Amygdala (tissue), 56 donors: ENCODE measurements at places on chromosomes 5 and 9.
A peak's percentile ranks its signal among the peaks of the same experiment; 100 is the strongest.

DNA sequence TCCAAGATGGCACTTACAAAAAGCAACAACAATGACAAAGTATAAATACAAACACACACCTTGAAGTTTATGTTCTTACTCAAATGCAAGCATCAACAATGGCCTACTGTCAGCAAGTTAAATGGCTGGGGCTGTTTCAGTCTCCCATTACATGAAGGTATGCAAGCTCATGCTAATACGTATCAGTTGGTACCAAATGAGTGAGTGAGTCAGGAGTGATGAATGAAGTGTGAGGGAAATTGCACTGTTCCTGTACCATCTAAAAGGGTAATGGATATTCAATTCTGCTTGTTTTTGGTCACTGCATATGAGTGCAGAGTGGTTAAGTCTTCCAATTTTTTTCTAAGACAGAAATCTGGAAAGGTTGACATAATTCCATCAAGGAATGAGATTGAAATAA is 964.9 kb downstream of the MAT2B start:
- no peak for DNase-seq

GRCh38 chr5:67404256-67405100 is 207.9 kb upstream of the CD180 start:
- no peak for DNase-seq

GRCh38 chr5:118692811-118693342 is 295.5 kb downstream of the DTWD2 start:
- no peak for DNase-seq

DNA sequence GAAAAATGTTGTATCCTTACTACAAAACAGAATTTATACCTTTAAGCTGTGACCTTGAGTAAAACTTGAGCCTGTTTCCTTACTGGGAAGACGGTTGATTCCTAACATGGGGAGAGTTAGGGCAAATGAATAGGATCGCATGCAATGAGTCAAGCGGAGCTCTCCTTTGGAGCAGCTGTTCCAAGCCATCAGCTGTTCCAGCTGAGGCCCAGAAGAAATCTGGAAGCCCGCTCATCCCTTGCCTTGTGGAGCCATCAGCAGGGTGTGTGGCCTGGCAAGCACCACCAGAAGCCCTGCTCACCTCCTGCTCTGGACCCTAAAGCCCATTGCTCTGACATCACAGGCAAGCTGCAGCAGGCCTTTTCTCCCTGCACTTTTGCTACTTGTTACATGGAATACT is 8.0 kb downstream of the KIAA1191 start:
- no peak for DNase-seq

DNA sequence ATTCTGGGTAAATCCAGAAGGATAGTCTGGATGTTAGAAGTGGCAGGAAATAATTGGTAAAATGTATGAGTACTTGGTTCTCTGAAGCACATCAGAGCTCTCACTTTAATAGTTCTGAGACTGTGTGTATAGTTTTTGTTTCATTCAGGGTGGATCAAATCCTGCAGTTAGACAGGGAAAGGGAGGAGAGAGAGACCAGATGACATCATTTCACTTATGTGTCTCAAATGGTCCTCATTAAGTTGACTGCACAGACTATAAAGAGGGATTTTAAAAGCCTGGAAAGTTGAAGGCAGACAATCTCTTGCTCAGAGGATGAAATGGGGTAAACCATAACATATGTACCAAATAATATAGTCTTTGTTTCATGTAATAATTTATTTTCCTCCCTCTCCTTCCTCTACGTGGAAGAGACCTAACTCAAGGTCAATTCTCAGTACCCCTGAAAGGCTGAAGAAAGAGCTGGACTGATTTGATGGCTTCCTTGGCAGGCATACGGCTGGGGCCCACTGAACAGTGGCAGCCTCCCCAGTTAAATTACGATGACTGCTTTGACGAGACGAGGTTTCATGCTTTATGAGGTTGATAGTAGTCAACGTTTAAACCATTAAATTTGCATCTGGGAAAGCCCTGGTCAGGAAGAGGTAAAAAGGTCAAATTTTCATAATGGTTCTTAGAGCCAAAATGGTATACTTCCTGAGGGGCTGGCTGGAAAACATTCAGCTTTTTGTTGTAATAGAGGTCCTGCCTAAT is 395.1 kb upstream of the RPS23 start:
- DNase-seq: no peak

DNA sequence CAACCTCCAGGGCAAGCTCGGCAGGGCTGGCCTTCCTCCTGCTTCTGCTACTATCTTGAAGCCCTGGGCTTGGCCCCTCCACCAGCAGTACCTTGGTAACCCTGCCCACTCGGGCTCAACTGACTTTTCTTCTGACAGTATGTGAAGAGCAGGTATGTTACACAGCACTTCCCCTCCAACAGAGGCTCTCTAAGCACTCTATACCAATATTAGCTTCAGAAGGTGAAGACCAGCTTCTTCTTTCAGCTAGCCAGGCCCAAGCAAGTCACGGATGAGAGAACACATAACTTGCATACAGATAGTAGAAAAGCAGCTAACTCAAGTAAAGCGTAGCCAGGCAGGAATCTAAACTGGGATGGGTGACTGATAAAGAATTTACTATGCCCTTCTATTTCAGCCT is 64.3 kb downstream of the FEM1C start:
- no peak for DNase-seq

DNA sequence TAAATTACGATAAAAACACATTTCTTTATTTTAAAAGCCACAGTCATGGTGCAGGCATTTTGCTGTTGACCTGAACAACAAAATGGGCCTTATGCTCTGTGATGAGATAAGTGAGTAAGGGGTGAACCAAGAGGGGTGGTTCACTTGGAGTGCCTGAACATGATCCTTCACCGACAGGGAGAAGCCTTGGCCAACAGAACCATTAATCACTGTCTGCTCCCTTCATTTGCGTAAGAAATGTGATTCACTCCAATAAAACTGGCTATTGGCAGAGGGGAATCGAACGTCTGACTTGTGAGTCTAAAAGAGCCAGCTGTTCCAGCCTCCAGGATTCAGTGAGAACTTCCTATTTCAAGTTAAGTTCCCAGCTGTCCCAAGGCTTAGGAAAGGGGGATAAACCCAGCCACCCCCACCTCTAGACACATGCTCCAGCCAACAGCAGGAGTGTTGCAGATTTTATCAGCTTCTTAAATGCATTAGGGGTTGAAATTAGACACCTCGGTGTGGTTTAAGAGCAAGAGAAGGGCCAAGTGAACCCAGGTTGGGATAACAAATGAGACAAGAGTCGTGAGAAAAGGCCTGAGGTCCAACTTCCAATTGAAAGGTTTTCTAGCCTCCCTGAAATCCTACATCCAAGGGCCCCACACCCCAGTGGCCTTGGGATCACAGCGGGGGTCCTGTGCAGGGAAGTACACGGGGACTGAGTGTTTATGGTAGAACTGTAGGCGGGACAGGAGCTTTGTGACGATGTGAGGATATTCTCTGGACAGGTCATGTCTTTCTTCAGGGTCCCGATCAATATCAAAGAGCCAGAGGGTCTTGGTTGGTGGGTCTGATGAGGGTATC is 131.4 kb upstream of the LHFPL2 start:
- no peak for DNase-seq

DNA sequence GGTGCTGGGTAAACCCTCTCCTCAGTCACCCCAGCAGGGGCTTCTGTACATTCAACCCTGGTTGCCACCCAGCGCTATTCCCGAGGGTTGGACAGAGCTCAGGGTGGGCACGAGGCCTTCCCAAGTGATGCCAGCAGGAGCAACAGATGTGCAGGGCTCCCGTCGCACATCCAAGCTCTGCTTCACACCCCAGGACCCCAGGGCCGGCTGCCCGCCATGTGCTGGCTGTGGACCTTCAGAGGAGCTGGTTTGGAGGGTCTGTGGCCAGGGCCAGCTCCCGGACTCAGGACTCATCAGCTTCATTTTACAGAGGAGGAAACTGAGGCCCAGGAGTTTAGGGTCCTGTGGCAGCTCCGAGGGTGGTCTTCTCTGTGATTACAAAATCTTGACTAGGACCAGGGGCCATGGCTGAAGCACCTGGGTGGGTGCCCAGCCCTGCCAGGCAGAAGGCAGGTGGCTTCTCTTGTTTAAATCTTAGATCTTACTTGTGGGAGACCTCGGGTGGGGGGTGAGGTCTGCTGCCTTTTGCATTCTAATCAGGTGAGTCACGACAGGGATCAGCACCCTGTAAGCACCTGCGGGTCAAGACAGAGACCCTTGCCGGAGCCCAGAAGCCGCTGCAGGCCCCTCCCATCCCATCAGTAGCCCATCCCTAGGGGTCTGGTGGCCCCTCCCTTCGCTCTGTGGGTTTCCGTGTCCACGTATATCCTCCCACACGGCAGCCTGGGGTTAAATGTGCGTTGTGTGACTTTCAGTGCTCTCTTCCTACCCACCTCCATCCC is 2.1 kb upstream of the SLC12A7 start:
- DNase-seq: no peak

- DNase-seq: no peak
These were observed 18.3 kb upstream of the IL13 start for GRCh38 chr5:132639706-132640130.

- DNase-seq: no peak
These were observed 136.7 kb downstream of the BOD1 start for GRCh38 chr5:173479711-173480110.

- no peak for DNase-seq
These were observed 510.4 kb downstream of the CCDC171 start for GRCh38 chr9:16063241-16063591.

DNA sequence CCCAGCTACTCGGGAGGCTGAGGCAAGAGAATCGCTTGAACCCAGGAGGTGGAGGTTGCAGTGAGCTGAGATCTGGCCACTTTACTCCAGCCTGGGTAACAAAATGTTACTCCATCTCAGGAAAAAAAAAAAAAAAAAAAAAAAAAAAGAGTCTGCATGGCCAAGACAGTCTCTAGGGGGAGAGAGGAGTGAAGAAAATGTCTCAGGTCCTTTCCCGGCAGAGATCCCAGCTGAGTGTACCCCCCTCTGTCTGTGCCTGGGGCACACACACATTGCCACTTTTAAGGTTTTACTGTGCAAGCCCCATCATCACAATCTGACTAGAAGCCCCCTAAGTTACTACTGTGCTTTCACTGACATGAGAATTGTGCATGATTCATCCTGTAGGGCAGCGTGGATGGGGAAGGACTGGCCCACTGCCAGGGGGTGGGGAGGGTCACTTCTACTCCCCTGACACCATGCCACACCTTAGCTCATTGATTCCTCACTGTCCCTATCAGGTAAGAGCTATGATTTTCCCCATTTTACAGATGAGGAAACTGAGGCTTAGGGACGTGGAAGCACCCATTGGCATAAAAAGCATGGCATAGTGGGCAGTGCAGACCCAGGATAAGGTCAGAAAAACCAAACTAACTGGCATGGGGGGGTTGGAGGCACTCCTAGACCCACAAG is 102.3 kb upstream of the LARP1 start:
- no peak for DNase-seq

DNA sequence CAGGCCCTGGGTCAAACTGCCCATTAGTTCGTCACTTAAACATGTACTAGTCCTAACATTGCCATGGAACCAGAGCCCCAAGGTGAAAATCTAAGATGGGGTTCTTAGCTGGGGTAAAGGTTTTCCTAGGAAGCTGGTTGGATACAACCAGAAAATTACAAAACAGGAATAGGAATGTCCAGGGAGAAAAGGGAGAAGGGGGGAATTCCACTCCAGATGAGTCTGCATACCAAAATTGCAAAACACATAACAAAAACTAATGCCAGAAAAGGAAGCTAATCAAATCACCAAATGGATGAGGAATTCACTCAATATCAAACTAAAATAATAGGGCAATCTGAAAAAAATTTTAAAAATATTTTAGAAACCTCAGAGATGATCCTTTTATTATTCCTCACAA is 396.2 kb downstream of the EFNA5 start:
- DNase-seq: no peak

DNA sequence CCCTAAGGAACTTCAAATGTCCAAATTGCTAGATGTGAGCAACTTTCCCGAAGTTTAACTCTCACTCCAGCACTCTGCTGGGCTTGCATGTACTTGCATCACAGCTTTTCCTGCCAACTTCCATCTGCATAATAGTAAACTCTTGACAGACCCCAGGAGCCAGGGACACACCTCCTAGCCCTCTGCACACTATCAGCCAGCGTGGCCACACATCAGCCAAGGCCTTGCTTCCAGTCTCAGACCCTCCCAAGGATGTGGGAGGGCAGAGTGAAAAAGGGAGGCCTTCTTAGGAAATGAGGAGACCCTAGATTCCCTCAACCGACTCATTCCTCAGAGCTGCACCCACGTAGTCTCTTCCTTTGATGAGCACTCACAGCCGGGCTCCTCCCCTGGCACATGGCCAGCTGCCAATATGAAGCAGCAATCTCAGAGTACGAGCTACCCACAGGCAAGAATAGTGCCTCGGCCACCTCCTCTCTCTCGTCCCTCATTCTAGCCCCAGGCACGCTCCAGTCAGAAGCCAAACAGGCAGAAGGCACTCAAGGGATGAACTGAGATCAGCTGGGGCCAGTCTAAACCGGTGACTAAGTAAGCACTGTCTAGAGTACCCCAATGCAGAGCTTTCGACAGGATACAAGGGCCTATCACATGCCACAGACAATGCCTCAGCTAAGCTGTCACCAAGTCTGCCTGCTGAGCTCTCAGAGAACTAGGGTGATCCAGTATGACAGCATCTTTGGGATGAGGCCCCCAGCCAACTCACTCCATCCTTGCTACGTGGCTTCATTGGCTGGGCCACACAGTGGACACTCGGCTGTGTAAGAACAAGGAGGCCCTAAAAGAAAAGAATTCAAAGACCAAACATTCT is 2.3 kb downstream of the P4HA2 start:
- peak; percentile 46 for DNase-seq

- DNase-seq: peak; percentile 10
These were observed 572 bp downstream of the ZDHHC21 start for GRCh38 chr9:14692470-14693250.

- DNase-seq: no peak
These were observed 147.1 kb upstream of the MAP1B start for GRCh38 chr5:71960195-71960594.

DNA sequence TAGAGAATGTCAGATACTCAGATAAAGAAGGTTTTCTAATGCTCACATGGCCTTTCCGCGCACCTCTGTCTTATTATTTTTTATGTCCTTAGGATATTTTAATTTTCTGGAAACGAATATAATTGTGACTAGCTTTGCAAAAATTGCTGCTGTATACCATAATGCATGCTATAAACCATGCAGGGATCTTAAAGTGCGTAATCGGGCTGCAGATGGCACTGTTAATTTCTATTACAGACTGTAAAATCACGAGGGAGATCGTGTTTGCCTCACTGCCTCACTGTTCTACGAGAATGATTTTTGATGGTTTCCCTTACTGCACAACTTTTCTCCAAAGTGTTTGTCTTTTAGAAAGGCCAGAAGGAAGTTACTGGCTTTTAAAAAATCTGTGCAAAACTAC is 356.1 kb downstream of the TUSC1 start:
- no peak for DNase-seq

DNA sequence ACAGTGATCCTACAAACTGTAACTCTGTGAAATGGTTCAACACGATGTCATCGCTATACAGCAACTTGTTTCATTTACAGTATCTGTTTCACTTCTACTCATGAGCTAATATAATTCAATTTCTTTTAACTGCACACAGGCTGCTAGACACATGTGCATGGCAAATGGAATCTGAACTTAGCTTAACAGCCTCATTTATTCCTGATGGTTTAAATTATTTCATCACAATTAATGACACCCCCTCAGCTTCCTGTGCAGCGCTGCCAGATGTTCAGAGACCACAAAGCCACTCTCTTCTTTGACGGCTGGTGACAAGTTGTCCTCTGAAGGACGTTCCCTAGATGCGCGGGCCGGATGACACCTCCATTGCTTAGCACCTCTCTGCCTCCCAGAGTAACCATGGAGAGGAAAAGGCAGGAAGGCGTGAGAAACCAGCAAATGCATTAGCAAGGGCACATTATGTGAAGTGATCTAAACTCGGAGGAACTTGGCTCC is 191.1 kb downstream of the BNC2 start:
- DNase-seq: no peak
